ENCODE measurements at places on chromosomes 16 and 17. TPM values are rescaled to one million over a fixed set of nuclear protein-coding genes. Genes with fewer than 3 reads are reported as not detected.
A peak's percentile ranks its signal among the peaks of the same experiment; 100 is the strongest.

DNA sequence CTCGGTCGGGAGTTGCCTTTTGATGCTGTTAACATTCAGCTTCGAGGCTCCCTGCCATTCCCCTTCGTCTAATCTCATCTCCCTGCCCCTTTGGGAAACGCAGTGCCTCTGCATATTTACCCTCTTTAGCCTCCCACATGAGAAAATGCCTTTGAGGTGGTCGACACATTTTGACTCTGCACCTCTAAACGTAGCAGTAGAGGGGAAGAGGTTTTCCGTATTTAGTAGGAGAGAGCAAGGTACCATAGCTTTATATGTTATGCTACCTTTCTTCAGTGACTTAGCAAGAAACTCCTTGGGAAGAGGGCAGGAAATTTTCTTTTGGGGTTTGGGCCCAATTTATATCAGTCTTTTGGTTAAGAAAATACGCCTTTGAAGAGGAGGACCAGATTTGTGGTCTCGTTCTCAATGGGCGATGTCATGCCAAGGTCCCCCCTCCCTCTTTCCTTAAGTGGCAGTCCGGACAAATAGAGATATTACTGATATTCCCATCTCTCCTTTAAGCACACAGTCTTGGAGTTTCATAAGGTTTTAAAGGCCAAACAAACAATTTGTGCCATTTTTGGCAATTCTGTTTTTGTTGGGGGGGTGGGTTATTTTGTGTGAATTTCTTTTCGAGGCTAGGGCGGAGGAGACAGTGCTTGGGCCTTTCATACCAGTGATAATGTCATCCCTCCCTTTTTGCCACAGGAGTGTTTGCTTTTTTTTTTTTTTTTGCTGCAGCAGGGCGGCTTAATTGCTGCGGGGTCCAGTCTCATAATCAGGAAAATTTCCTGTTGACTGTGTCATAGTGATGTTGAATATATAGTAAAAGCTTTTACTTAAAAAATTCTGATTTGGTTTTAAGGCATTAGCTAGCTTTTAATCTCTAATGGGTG, 1.5 kb downstream of the PAFAH1B1 start:
- no peak for DNase-seq

DNA sequence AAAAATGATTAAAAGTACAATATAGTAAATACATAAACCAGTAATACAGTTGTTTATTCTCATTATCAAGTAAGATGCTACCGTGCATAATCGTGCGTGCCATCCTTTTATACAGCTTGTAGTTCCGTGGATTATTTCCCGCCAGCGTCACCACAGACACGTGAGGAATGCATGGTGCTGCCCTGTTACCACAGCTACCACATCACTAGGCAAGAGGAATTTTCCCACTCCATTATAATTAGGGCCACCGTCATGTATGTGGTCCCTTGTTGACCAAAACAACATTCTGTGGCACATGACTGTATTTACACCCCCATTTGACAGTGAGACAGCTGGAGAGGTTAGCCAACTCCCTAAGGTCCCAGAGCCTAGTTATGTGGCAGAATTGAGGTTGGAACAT, 30.5 kb upstream of the LGALS9 start:
- no peak for DNase-seq

NATD1 gene
- total RNA-seq: 17.6 TPM

- DNase-seq: no peak
These were observed 111.8 kb downstream of the NTN1 start for GRCh38 chr17:9132944-9133610.

DNA sequence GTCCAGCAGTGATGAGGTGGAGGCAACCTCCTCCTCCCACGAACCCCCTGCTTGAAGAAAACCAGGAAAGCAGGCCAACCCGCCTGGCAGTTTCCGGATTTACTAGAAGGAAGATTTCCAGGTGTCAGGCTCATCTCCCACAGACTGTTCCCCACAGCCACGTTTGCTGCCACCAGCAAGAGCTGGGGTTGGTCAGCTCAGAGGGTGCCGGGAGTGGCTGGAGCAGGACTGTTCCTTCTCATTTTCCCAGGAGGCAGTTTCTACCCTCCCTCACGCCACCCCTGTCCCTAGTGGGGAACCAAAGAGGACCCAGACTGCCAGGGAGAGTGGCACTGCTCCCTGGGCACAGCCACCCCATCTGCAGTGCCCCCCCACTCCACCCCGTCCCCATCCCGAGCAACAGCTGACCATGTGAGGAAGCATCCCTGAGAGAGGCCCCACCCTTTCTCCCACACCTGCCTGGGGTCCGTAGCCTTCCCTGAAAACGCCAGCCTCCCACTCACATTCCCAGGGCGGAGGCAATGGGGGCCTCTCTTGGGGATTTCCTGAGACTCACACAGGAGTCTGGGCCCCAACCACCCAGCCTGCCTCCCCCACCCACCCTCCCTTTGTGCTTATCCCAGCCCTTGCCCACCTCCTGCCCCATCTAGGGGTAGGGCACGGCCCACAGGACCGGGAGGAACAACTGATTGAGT, 5.9 kb downstream of the KRT17 start:
- no peak for DNase-seq

GRCh38 chr16:55512941-55513340, 4.1 kb downstream of the LPCAT2 start:
- no peak for DNase-seq

DNA sequence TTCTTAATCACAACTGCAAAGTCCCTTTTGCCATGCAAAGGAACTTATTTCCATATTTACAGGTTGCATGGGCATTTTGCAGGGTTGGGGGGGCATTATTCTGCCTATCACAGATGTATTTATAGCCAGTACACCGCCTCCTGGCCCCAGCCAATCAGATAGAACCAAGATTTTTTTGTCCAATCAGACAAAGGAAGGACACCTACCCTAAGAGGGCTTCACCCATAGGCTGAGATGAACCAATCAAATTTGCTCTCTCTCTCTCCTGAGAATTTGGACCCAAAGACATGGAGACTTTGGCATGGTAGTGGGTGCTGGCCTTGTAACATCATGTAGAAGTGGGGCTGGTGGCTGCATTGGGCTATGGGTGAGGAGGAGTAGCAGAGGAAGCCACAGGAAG, 3.9 kb upstream of the KCNG4 start:
- DNase-seq: no peak

- DNase-seq: no peak
These were observed 75.2 kb downstream of the MYH11 start for GRCh38 chr16:15781650-15782049.

- no peak for DNase-seq
These were observed 161.0 kb downstream of the FTO start for GRCh38 chr16:53864819-53865493.

SLC4A1 gene
- total RNA-seq: not detected

GRCh38 chr17:41812381-41813151, at the start of gene FKBP10:
FKBP10 (plus strand) TSS chr17:41813004; CDS start chr17:41813035, 31 bp downstream.
- DNase-seq: peak; percentile 75

KRTAP1-1 gene
- not detected for total RNA-seq

GRCh38 chr17:65914784-65915342, 277.1 kb downstream of the CEP112 start:
- no peak for DNase-seq

- DNase-seq: no peak
These were observed 26.2 kb downstream of the C16orf78 start for GRCh38 chr16:49399594-49400364.

IL34 gene
- total RNA-seq: 38.1 TPM

DNA sequence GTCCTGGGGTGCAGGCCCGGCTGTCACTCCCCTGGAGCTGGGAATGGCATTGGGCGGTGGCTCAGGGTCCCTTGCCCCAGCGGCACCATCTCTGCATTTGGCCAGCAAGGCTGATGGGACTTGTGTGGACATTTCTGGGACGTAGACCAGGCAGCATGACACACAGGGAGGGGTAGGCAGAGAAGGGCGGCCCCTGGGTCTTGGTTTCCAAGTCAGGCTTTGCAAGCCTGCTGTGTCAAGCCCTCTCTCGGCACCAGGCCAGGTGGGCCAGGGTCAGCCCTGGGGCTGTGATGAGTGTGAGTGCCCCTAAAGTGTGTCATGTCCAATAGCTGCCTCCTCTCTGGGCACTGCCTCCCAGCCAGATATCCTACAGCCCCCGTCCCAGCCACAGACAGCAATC, 335.2 kb downstream of the SEC14L1 start:
- DNase-seq: no peak

DNA sequence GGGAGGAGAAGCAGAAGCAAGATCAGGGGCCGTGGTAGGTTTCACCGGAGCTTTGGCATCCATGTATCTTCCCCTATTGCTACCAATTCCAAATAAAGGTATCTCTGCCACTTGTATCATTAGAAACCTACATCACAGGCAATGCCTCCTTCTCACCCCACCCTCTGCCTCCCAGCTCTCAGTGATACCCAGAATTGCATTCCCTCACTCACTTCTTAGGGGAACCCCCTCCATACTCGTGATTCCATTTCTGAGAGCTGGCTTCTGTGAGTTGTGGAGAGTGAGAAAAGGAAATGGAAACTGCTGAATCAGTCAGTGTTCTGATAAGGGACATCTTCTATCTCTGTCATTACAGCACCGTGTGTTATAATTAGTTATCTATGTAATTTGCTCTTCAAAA, 2.3 kb upstream of the CCL3 start:
- no peak for DNase-seq

DNA sequence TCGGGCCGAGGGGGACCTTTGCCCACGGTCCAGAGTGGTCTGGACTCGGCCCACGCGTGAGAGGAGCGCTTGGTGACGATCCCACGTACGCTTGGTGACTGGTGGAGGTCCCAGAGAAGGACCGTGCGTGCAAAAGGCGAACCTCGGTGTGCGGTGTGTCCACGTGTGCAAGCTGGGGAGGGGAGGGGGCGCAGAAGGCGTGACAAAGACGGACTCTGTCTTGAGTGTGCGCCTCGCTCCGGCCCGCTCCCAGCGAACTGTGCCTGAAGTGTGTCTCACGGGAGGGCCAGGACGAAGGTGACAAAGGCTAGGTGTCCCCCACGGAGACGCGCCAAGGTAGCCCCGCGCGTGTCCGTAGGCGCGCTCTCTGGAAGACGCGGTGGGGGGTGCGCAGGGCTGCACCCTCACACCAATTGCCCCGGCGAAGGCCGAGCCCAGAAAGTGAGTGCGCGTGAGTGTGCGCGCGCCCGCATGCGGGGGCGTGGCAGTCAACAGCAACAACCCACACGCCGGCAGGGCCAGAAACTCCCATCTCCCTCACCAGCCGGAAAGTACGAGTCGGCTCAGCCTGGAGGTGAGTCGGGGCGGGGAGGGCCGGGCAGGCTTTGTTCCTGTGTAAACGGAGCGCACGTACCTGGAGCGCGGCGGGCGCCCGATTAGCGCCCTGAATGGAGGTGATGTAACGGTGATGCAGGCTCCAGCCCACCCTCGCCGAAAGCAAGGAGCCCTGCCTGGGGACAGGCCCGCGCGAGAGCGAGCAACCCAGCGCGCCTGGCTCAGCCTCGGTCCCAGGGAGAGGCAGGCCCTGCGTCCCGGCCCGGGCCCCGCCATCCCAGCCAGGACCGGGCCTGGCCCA, at the start of gene GPRC5C:
Gene GPRC5C (plus strand): TSS at position 521 of the 856 bp plus-strand sequence. CDS start 7,689 bp downstream, outside the sequence.
- peak; percentile 66 for DNase-seq

CCL4L2 gene
- total RNA-seq: 1.8 TPM

DNA sequence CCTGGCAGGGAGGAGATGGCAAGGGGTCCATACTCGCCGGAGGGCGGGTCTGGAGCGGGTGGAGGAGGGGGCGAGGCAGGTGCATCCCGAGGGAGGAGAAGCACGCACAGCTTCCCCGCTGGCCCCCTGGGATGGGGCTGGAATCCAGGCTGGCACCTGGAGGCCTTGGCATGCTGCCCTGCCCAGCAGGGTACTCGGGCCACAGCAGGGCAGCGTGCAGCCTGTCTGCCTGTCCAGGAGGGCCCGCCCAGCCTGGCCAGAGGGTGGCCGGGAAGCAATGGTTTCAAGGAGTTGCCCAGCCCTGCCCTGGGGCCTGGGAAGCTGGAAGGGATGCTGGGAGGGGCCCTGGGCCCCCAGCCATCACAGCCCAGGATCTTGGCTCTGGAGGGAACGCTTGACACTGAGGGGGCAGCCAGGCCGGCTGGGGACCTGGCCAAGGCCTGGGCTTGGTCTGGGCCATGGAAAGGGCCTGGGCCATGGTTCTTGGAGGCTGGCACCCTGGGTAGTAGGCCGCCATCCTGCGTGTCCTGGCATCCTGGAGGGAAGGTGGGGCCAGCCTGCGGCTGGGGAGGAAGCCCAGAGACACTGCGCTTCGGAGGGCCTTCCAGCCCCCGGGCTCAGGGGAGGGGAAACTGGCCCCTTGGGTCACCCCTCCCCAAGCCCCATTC, 1.1 kb downstream of the GLIS2 start:
- peak; percentile 69 for DNase-seq

- no peak for DNase-seq
These were observed 169.3 kb downstream of the RAB11FIP4 start for GRCh38 chr17:31560616-31561235.

EVPLL gene
- not detected for total RNA-seq

DNA sequence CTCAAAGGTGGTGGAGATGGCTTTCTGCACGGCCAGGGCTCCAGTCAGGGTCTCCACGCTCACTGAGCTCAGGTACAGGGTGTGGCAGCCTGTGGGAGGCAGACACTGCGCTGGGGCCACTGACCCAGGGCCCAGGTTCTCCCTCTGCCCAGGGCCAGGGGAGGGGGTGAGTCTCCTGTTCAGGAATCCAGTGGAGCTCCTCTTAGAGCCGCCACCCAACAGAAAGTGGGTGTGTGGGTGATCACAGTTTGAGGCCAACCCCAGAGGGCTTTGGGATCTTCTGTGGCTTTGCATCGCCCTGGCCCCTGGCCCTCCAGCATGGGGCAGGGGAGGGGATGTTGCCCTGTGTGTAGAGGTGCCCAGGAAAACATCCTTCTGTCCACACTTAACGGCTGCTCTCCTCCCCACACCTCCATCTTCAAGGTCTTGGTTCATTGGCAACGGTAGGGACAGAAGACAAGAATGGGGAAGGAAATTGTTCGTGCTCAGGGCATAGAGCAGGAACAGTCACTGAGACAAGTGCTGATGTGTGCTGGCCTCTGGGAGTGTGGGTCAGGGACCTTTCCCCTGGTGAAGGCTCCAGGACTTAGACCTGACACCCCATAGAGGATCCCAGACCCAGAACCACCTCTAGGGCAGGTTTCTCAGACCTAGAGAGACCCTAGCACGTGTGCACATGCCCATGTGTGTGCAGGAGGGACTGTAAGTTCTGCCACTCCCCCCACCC, 21.5 kb downstream of the TNS4 start:
- DNase-seq: no peak

PERCC1 gene
- total RNA-seq: not detected

RNF43 gene
- total RNA-seq: 27.8 TPM

- peak; percentile 67 for DNase-seq
These were observed 823 bp downstream of the NBR1 start for GRCh38 chr17:43171586-43172487.

GRCh38 chr16:24423312-24423711, 116.1 kb upstream of the RBBP6 start:
- no peak for DNase-seq
